ENCODE measurements at places on chromosomes 16 and 17.
A peak's percentile ranks its signal among the peaks of the same experiment; 100 is the strongest.

GRCh38 chr17:78249818-78250806 is 18.7 kb downstream of the TMEM235 start:
- no peak for DNase-seq

DNA sequence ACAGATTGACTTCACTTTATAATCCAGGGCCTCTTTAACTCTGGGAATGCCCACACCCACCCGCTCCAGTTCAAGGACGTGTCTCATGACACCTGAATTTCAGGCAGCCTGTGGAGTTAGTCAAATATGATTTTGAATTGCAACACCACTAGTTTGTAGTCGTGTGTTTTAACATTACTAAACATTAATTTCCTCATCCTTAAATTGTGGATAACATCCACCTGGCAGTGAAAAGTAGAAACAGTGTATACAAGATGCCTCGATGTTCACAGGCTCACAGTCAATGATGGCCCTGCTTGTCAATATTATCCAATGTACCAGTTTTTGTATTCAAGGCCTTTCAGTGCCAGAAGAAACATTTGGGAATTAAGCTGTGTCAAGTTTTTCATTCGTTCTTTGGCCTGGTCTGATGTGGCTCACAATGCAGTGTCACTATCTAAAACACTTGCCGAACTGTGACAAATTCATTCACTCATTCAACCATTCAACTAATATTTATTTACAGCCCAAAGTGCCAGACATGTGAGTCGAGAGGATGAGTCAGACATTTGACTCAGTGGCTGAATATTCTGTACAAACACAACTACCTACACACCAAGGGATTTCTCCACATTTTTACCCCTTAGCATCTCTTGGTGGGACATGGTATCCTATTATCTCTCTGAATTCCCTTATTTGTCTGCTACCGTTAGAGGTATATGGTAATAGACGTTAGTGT is 1.4 kb downstream of the MEIOB start:
- DNase-seq = no peak

GRCh38 chr17:17706140-17707060 is 25.1 kb downstream of the RAI1 start:
- DNase-seq = no peak

DNA sequence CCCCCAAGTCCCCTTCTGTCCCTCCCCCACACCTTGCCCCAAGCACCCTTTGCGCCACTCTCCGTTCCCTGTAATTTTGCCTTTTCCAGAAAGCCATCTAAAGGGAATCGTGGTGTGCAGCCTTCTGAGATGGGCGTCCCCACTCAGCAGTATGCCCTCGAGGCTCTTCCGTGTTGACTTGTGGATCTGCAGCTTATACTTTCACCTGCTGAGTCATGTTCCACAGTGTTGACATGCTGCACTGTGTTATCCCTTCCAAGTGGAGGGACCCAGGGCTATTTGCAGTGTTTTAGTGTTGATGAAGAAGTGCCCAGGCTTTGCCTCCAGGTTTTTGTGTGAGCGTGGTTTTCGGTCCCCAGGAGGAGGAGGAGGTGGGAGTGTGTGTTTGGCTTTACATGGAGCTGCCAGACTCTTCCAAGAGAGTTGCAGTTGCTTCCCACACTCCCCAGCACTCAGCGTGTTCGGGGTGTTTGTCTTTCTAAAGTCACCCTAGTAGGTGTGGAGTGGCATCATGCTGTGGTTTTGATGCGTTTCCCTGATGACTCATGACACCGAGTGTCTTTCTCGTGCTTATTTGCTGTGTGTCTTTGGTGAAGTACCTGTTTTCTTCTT is 32.1 kb upstream of the JPT2 start:
- DNase-seq = peak; percentile 36
